Cardiac muscle cell (in vitro differentiated cells and primary cell): ENCODE measurements at places on chromosomes 2 and 18. TPM values are rescaled to one million over a fixed set of nuclear protein-coding genes. Genes with fewer than 3 reads are reported as not detected.
A peak's percentile ranks its signal among the peaks of the same experiment; 100 is the strongest.

- peaks cover 8% of the 10 kb centered on the region for H3K4me1 ChIP-seq
- H3K36me3 ChIP-seq: no peaks in the 10 kb centered on the region
- no peak overlapping the region for H3K4me3 ChIP-seq
Observed at GRCh38 chr2:20662308-20662937, 4.5 kb upstream of the GDF7 start.

- no peaks in the 10 kb centered on the region for H3K36me3 ChIP-seq
- no peak overlapping the region for H3K27ac ChIP-seq
- DNase-seq: peak; percentile 13
- no peak overlapping the region for H3K4me3 ChIP-seq
- H3K27me3 ChIP-seq: no peaks in the 10 kb centered on the region
- no peaks in the 10 kb centered on the region for H3K4me1 ChIP-seq
Observed at GRCh38 chr2:144890828-144891227, 370.9 kb upstream of the ZEB2 start.

DNA sequence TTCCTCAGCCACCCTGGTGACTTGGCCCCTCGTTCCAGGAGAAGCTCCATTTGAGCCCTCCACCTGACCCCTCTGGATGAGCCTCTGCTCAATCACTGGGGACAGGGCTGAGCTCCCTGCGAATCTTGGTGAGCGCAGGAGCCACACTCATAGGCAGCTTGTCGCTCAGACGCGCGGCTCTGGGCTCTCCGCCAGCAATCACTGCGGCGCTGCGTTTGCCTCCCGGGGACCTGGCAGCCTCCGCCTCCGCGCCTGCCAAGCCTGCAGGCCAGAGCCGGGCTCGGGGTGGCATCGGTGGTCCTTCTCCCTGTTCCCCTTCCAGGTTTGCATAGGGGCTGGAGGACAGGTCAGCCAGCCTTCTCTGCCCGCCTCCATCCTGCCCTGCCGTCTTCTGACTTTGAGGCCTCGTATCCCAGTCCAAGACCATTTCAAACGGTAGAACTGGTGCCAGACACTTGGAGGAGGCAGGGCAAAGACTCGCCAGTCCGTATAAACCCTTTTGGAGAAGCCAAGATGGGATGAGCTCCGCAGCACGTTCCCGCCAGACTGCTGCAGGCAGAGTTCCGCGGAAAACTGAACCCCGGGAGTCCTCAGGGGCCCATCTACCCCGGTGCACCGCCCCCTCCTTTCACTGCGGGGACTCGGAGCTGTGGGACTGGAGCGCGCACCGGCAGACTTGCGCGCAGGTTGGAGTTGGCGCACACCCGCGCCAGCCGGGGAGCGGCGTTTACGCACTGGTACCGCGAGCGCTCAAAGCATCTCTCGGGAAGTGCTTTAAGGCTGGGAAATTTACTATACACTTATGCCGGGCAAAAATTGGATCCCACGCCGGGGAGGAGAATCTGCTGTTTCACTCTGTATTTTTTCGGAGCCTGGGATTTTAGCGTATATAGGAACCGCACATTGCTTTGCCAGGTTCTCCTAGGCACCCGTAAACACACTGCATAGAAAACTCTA, 1.1 kb upstream of the TACR1 start:
- H3K27ac ChIP-seq: no peak overlapping the region
- no peaks in the 10 kb centered on the region for H3K36me3 ChIP-seq
- peaks cover 97% of the 10 kb centered on the region for H3K27me3 ChIP-seq
- peak; percentile 40 for DNase-seq
- no peaks in the 10 kb centered on the region for H3K4me1 ChIP-seq
- peak overlapping the region; percentile 28 for H3K4me3 ChIP-seq

- DNase-seq: no peak
- no peaks in the 10 kb centered on the region for H3K36me3 ChIP-seq
- H3K4me1 ChIP-seq: no peaks in the 10 kb centered on the region
- H3K27me3 ChIP-seq: no peaks in the 10 kb centered on the region
Observed at GRCh38 chr2:133607679-133608078, 39.4 kb upstream of the NCKAP5 start.

DNA sequence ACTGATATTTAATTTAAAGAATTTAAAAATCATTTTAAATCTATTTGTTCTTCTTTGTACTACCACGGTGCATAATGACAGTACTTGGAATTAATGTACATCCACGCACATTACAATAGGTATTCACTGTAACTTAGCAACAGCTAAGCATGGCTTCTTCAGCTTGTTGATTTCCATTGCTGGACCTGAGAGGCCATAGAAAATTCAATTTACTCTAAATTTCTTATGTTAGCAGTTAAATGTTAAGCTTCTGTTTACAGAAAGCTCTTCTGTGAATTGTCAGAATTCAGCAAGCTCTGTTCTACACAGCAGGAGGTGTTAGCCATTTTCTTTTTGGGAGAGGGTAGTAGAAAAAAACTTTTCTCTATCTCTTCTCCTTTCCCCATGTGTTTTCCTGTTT, 1149.3 kb upstream of the CDH2 start:
- H3K4me3 ChIP-seq: no peak overlapping the region
- DNase-seq: no peak
- H3K27me3 ChIP-seq: no peaks in the 10 kb centered on the region
- no peaks in the 10 kb centered on the region for H3K4me1 ChIP-seq
- no peaks in the 10 kb centered on the region for H3K36me3 ChIP-seq
- no peak overlapping the region for H3K27ac ChIP-seq

- DNase-seq: no peak
- H3K27ac ChIP-seq: no peak overlapping the region
- H3K27me3 ChIP-seq: no peaks in the 10 kb centered on the region
- H3K36me3 ChIP-seq: peaks cover 5% of the 10 kb centered on the region
- H3K4me3 ChIP-seq: no peak overlapping the region
Observed at GRCh38 chr18:8374676-8375075, 234.6 kb upstream of the RAB12 start.

DNA sequence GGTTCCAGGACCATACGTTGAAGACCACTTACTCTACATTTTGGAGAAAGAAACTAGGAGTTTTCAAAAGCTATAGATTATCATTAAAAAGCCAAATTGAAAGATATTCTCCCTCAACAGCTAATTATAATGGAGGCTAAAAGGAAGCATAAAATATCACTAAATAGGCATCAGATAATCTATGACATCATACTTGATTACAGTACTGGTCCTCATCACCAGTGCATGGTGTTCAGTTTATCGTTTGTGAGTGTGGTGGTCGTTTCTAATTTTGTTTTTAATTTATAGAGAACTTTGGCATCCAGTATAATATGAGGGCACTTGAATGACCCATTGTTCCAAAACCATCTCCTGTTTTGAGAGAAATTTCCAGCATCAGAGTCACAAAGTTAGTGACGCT, 80.9 kb downstream of the HNRNPLL start:
- no peak overlapping the region for H3K27ac ChIP-seq
- no peaks in the 10 kb centered on the region for H3K4me1 ChIP-seq
- H3K36me3 ChIP-seq: no peaks in the 10 kb centered on the region
- no peaks in the 10 kb centered on the region for H3K27me3 ChIP-seq
- no peak for DNase-seq

DNA sequence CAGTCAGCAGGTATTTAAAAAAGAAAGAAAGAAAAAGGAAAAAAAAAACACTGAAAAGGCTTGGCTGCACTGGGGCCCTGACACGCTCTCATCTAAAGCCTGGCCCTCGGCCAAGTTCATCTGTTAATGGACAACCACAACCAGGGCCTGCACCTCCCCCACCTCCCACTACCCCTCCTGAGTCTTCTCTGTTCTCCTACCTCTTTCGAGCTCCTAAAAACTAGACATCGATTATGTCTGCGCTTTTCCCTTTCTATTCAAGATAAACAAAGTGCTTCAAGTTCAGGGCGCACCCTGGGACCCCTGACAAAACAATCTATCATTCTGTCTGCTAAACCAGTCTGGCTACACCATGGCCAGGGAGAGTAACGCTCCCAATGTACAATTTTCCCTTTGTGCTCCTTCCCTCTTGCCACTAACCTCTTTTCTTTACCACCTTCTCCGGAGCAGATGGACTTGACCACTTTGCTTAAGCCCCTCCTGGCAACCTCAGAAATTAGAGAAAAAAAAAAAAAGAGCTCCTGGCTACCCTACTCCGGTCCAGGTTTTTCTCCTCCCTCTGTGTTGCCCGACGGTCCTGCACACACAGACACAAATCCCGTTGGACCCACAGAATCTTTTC, 22.7 kb downstream of the BCL11A start:
- peak overlapping the region; percentile 0 for H3K4me3 ChIP-seq
- H3K27me3 ChIP-seq: no peaks in the 10 kb centered on the region

Gene ZCCHC2
- total RNA-seq: 12.2 and 25.2 TPM in 2 replicates
